Activated naive CD8-positive, alpha-beta T cell treated with anti-CD3 and anti-CD28 coated beads, Interleukin-2, amount 50 U/mL, for 24 hours (primary cell): ENCODE measurements at places on chromosomes 3 and 15.
A peak's percentile ranks its signal among the peaks of the same experiment; 100 is the strongest.

- no peak for DNase-seq
Observed at GRCh38 chr3:197117114-197117513, 87.5 kb upstream of the MELTF start.

GRCh38 chr15:63879211-63879610 lies 45.5 kb upstream of the HERC1 start:
- no peak for DNase-seq

DNA sequence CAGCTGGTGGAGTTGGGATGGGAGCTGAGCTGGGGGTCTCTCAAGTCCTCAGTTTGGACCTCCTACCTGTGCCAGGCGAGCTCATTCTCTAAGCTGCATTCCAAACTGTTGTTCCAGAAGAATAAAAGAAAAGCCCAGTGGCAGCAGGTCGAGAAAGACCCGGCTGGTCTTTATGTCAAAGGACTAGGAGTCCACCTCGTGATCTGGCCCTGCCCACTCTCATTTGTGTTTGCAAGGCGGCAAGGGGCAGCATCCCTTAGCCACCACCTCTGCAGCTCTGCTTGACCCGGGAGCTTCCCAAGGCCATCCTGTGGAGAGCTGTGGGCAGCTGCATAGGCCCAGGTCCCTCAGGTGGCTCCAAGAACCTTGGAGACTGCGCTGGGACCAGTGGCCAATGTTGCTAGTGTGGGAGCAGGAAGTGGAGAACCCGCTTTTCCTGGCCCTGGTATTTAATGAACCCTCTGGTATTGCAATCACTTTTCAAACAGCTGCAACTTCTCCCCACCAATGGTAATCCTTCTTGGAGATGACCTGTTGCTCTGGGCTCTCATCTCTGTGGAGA lies 30.9 kb downstream of the KY start:
- DNase-seq = no peak

DNA sequence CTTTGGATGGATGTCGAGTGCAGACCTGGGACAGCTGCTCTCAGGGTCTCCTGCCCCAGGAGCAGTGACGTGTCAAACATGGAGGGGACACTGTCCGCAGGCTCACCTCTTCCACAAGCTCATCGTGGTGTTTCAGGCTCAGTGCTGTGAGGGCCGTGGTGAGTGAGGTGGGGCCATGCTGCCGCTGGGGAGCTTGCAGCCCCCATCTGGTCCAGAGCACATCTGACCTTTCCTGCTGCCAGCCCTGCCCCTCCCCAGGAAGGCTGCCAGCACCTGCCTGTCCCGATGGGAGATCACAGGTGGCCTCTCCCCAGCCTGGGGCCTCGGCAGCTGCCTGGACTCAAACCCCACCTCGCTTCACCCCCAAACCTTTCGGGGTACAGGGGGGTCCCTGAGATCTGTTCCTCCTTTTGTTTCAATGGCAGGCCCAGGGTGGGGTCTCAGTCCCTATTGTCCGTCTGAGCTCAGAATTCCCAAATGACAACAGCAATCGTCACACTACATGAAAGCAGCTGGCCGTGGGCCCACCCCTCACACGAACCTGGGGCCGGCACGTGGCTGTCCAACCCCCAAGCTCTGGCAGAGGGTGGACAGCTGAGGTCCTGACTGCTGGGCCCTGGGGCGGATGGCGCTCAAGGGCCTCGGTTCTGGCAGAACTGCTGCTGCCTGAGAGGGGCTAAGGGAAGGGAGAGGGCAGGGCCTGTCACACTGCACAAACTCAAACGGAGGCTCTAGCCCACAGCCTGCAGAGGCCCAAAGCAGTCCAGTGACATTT lies 65.0 kb upstream of the RPL32 start:
- no peak for DNase-seq

GRCh38 chr3:58688574-58688973 lies 22.0 kb upstream of the FAM3D start:
- DNase-seq = no peak

DNA sequence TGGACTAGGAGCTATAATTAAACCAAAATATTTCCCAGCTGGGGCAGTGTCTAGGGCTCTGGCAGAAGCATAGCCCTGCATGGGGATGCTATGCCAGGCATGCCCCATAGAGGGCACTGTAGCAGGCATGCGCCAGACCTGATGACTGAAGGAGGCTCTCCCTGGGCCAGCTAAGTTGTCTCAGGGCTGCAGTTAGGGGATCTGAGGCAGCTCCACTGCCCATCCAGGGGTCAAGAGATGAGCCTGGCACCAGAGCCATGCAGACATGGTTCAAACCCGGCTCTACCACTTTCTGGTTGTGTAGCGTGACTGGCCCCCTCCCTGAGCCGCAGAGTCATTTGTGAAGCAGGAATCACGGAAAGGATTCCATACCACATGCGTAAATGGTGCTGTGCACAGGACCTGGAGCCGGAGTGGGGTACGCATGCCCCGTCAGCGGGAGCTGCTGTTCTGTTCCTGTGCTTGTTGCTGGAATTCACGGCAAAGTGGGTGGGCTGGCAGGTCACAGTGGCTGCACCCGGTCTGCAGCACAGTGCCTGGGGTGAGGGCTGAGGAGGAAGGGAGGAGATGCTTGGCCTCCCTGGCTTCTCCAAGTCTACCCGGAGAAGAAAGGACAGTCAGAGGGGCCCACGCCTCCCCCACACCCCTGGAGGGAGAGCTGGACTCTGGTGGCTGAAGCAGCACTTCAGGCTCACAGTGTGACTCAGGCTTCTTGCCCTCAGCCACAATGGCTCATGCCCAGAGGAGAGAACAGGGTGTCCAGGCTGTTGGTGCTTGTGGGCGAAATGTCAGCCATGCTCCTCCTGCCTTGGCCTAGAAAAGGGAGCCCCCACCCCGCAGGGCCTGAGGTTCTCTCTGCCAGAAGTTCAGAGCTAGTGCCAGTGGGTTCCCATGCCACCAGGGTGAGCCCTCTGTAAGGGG lies 43.1 kb downstream of the DNASE1L3 start:
- DNase-seq = peak; percentile 77

DNA sequence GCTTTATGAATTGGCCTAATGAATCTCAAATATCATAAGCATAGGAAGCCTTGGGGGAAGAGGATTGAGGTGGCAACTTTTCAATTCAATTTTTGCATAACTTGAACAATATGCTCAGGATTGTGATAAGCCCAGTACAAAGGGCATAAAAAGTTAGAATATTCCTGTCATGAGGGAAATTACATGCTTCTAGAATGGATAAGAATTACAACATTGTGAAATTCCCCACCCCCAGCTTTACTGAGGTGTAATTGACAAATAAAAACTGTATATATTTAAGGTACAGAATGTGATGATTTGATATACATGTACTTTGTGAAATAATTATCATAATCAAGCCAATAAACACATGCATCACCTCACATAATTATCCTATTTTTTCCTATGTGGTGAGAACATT lies 132.6 kb upstream of the TNIK start:
- DNase-seq = no peak

GRCh38 chr3:146161663-146162002 lies 649 bp upstream of the PLOD2 start:
- DNase-seq = no peak

DNA sequence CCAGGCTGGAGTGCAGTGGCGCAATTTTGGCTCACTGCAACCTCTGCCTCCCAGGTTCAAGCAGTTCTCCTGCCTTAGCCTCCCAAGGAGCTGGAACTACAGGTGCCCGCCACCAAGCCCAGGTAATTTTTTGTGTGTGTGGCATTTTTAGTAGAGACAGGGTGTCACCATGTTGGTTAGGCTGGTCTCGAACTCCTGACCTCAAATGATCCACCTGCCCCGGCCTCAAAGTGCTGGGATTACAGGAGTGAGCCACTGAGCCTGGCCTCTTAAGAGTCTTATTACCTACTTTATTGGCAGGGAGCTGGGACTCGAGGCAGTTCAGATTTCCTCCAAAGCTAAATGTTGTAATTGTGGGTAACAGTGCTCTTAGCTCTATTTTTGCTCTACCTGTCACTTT lies 16.4 kb downstream of the PXYLP1 start:
- no peak for DNase-seq

GRCh38 chr3:183427196-183427875 lies 1.1 kb downstream of the MCF2L2 start:
- DNase-seq = no peak

GRCh38 chr3:59641169-59641899 lies 591.5 kb upstream of the CFAP20DC start:
- no peak for DNase-seq

GRCh38 chr15:33963831-33964664 lies 4.2 kb upstream of the CHRM5 start:
- no peak for DNase-seq

DNA sequence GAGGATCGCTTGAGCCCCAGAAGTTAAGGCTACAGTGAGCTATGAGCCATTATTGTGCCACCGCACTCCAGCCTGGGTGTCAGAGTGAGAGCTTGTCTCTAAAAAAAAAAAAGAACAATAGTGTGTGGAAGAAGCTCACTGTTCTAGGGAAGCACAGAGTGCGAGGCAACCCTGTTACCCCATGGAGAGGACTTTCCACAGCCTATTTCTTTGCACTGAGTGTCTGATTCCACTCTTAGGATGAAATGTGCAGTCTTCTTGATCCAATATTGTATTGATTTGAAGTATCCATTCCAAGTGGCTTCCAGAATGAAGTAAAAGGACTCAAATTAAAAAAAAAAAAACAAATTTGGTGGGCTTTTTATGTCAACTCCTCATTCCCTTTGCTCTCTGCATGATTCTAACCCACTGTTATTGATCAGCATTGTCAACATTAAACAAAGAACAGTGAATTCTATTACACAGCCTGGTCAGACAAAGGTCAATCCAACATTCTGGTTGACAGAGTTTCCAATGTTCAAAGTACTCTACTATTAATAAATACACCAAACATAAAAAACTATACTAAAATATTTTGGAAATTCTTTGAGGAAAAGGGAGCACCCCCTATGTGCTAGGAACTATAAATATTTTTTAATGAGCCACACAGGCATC lies 150.2 kb upstream of the PTPRG start:
- no peak for DNase-seq

DNA sequence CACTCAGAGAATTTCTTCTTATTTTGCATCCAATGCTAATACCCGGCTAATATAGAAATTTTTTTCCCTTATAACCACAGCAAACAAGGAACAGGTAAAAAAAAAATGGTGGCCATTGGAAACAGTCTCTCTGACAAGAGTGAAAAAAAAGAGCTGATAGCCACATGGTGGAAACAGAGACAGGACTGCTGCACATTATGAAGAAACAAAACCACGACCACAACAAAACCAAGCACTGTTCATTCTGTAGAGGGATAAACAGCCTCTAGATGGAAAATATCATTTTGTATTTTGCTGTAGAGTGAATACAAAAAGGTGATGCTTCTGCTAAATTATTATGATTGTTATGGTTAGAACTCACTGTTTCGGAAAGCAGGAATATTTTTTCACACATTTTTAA lies 686.2 kb downstream of the NLGN1 start:
- no peak for DNase-seq

DNA sequence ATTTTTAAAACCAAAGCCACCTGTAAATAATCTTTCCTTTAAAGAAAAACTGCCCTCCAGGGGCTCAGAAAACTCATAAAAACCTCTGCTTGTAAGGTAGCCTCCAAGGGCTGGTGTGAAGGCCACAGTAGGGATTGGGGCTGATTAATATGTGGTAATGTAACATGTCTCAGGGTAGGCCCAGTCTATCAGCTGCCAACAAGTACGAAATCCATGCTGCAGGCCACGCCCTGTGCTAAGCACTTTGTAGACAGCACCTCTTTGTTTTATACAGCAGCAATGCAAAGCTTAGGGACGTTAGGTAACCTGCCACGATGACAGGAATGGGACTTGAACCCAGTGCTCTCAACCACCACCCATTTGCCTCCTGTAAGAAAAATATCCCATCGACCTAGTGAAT lies 65.6 kb upstream of the PRICKLE2 start:
- no peak for DNase-seq

DNA sequence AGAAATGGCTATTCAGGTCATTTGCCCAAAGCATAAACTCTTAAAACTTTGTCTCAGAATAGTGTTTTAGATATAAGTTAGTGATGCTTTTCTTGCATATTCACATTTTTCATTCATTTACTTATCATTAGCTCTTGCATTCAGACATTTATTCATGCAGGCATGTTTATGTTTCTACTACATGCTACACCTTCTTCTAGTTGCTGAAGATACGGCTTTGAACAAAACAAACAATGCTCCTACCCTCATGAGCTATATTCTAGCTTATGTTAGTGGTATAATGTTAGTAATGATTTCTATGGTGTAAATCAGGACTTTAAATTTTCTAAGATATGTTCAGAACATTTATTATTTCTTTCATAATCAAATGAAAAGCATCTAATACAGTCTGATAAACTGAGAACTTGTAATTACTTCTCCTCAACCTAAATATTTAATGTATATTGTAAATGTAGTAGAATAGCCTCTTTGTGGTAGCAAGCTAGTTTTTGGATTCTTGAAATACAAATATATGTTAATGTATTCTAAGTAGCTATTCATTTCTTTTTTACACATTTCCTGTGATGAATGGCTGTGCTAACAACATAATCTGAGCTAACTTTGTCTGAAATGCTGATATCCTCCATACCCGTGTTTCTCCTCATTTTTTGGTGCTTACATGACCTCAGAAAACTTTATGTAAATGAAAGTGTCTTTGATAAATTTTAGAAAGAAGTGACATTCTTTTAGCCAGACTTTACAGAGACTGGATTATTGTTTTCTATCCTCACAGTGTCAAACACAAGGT lies 15.5 kb upstream of the GOLGA8B start:
- DNase-seq = no peak

DNA sequence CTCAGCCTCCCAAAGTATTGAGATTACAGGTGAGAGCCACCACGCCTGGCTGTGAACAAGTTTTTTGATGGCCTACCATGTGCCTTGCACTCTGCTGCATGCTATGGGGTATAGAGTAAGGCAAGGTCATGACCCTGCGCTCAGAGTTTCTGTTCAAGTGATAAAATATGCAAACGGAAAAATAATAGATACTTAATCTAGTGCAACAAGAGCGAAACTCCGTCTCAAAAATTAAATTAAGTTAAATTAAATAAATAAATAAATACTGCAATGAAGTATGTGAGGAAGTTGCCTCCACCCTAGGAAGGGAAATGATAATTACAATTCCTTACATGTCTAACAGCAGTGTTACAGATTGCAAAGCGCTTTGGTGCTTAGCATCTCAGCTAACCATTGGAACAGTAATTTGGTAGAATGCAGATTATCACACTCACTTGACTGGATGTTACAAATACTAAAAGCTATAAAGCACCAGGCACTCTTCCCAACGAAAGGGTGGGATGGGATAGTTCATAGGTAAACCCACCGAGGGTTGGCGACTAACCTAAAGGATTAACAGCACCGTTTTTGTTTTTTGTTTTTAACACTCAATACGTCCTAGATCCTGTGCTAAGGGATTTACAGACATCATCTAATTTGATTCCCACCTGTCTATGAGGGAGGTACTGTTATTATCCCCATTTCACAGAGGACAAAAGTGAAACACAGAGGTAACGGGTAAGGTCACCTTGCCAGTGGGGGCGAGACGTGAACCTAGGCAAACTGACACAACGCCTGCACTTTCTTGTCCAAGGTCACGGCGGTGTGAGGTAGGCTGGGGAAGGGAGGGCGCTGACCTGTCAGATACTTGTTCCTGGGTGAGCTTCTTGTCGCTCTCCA lies 793 bp upstream of the FANCD2 start:
- no peak for DNase-seq
